GOT3 (cell line): ENCODE measurements at places on chromosomes 4 and X.

DNA sequence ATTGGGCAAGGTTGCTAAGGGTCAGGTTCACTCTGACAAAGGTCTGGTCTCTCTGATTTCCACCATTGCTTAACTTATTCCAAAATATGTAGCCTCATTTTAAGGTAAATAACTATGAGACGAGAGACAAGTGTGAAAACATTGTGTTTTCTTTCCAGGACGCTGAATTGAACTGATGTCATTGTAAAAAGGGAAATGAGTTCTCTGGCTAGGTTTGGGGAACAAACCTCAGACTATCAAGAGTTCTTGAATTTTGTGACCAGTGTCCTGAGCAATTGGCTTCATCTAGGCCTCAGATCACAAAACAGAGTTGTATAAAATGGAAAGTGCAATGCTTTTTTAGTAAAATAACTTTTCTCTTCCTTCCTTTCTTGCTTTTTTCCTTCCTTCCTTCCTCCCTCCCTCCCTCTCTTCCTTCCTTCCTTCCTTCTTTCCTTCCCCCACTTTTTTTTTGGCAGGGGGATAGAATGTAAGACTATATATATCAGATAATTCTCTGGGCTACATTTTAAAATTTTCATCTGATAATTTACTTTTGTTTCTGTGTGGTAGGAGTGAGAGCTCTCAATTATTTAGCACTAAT is 30.8 kb upstream of the CXCL8 start:
- DNase-seq, result no peak

GRCh38 chrX:12867685-12868084 is 813 bp downstream of the TLR7 start:
- DNase-seq, result no peak

DNA sequence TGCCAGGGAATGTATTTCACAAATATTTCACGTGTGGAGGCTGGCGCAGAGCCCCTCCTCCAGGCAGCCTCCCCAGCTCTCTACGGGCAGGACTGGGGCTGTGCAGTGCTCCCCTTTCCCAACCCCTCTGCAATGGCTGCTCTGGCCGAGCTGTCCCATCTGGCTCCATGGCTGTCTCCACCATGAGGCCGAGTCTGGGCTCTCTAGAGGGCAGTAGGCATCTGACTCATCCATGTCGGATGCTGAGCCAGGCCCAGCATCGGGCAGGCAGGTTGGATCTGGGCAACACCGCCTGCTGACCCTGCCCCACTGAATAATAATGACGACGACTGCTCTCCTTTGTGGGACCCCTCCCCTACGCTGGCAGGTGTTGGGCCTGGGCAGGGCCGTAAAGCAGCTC is 11.0 kb upstream of the SH3TC1 start:
- no peak for DNase-seq

- DNase-seq, result no peak
Observed at GRCh38 chr4:94831607-94832006, 73.9 kb downstream of the BMPR1B start.

DNA sequence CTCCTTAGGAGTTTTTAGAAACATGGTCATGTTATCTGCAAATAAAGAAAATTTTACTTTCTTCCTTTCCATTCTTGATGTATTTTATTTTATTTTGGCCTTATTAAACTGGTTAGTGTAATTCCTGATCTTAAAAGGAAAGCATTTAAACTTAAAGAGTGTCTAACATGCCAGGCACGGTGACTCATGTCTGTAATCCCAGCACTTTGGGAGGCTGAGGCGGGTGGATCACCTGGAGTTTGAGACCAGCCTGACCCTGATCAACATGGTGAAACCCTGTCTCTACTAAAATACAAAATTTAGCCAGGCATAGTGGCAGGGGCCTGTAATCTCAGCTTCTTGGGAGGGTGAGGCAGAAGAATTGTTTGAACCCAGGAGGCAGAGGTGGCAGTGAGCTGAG is 281.3 kb downstream of the PTTG2 start:
- no peak for DNase-seq

GRCh38 chrX:110667706-110668105 is 127.9 kb downstream of the CHRDL1 start:
- DNase-seq, result no peak

DNA sequence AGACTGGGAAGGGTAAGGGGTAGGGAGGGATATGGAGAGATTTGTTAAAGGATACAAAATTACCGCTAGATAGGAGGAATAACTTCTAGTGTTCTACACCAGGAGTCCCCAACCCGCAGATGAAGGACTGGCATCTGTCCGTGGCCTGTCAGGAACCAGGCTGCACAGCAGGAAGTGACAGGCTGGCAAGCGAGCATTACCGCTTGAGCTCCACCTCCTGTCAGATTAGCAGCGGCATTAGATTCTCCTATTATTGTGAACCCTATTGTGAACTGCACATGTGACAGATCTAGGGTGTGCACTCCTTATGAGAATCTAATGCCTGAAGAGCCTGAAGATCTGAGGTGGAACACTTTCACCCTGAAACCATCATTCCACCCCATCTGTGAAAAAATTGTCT is 27.9 kb upstream of the BBS7 start:
- DNase-seq, result no peak

- no peak for DNase-seq
Observed at GRCh38 chr4:116346750-116347149, 738.6 kb downstream of the TRAM1L1 start.

- no peak for DNase-seq
Observed at GRCh38 chr4:12852338-12853307, 631.5 kb downstream of the RAB28 start.

- no peak for DNase-seq
Observed at GRCh38 chr4:27096142-27096824, 235.6 kb downstream of the STIM2 start.

DNA sequence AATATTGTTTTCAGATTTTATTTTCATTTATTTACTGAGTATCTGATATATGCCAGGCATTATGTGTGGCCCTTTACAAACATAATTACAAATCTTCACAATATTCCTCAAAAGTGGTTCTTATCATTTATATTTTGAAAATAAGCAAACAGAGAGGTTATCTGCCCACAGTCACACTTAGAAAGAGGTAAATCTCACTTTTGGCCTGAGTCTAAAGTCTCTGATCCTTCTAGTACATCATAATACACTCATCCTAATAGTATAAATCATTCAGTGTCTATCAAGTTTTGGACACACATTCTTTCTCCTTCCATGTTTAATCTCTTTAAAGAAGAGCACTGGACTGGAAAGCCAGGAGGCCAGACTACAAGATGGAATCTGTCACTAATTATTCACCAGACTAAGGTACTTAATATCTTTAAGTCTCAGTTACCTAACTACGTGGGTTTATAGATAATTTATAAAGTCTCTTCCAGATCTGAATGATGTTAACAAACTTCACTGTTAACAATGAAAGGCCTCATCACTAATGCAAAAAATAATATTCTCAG is 281.3 kb downstream of the PPP3CA start:
- no peak for DNase-seq

- no peak for DNase-seq
Observed at GRCh38 chrX:140355922-140356321, 148.9 kb downstream of the SOX3 start.

- no peak for DNase-seq
Observed at GRCh38 chr4:86778175-86778574, 71.0 kb downstream of the SLC10A6 start.

- no peak for DNase-seq
Observed at GRCh38 chr4:180434131-180434895, 1808.9 kb upstream of the TENM3 start.

DNA sequence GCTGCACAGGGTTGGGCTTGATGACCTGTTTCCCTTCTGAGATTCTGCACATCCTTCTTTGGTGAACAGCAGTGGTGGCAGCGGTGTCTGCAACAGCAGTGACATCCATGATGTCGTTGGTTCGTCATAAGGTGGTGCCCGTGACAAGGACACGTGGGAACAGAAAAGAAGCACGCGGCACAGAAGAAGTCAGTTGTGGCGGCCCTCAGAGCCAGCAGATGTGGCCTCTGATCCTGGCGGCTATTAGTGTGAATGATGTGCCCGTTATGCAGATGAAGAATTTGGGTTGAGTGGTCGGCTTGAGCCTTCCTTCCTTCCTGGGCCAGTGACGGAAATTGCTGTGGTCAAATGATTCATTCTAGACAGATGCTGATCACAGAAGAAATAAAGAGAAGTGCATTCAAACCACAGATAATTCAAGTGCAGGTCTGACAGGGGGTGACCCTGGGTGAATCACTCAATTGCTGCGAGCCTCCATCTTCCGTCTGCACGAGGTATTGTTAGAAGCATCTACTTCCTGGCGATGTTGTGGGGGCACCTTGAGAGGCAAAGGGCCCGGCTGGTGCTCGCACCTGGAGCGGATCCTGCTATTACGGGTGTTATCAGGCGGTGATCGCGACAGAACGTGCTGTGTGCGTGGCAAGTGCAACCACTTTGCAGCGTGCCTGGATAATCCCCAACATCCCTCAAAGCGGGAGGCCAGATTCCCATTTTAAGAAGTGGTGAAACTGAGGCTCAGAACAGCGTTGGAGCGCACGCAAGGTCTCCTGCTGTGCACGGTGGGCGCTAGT is 215.2 kb upstream of the PSAPL1 start:
- DNase-seq, result no peak

GRCh38 chrX:104309169-104309568 is 54.4 kb upstream of the ESX1 start:
- DNase-seq, result no peak

- no peak for DNase-seq
Observed at GRCh38 chrX:9291629-9292028, 173.2 kb upstream of the TBL1X start.

- no peak for DNase-seq
Observed at GRCh38 chr4:144851948-144852347, 206.0 kb downstream of the HHIP start.

GRCh38 chr4:73414936-73415271 is 10.8 kb downstream of the ALB start:
- DNase-seq, result no peak

DNA sequence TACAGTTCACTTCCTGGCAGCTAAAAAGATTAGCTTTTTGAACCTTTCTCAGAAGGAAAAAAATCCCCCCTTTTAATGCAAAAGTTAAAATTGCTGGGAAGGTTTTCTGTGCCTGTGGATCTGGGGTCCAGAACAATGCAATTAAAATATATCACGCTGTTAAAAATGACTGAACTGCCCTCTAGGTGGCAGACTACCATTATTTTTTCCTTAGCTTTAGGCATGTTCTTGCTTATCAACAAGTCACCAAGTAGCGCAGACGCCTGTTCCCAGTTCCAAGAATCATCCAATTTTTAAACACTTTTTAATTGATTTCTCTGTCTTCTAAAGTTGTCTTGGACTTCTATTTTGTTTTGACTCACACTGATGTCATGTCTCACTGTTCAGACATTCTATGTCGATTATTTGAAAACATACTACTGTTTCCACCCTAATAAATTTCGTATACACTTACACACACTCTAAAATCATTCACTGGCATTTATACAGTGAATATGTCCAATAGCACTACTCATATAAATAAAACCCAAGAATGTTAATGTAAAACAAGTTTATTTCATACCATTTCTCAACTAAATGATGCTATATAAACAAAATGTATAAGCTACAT is 661.6 kb downstream of the RAPGEF2 start:
- no peak for DNase-seq

- DNase-seq, result no peak
Observed at GRCh38 chr4:95204873-95205272, 343.9 kb downstream of the UNC5C start.

- no peak for DNase-seq
Observed at GRCh38 chr4:86961605-86962295, 26.9 kb downstream of the AFF1 start.

- no peak for DNase-seq
Observed at GRCh38 chr4:2006367-2006766, 2.4 kb downstream of the NELFA start.

DNA sequence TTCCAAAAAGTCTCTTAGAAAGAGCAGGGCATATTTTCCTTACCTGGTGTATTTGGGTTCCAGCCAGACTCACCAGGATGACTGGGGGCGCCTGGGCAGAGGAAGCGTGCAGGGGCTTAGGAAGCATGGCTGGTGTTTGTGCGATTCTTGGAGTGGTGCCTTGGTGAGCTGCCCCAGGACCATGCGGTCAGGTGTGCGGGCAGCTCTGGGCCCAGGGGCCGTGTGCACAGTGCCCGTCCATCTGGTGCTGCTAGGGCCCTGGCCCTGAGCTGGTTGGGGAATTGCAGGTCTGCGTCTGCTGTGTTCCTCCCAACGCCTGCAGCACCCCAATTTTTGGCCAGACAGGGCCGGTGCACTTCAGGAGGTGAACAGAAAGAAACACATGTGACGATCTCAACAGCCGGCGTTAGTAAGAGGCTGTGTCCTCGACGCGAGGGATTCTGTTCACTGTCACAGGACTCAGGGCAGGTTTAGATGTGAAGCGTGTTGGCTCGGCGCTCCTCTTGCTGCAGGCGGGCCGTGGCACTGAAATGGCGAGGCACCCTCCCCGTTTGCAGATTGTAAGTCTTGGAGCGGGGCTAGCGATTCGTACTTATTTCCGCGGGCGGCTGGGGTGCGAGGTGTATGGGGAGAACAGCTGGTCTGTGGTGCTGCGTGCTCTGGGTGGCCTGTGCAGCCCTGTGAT is 15.2 kb downstream of the RGS12 start:
- no peak for DNase-seq

- DNase-seq, result no peak
Observed at GRCh38 chr4:153464068-153464467, 2.1 kb upstream of the TMEM131L start.

DNA sequence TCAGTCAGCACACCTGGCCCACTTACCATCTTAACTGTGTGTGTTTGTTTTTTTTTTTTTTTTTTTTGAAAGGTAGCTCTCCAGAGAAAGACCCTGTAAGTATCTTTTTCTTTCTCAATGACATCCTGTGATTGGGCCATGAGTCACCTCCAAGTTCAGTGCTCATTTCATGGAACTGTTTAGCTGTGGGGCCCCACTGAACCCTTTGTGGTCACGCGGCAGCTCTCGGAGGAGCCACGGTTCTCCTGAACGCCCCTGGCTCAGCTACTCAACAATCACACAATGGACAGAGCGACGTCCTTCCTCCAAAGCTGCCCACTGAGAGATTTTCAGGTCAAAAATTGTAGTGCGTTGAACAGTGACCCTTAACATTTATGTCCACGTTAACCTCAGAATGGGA is 14.2 kb upstream of the IL3RA start:
- DNase-seq, result no peak

GRCh38 chrX:72392042-72392441 is 86.3 kb upstream of the CITED1 start:
- no peak for DNase-seq

- no peak for DNase-seq
Observed at GRCh38 chr4:10089346-10089745, 27.3 kb downstream of the WDR1 start.
